ENCODE measurements at places on chromosomes 6 and 20.

GRCh38 chr6:154140743-154141142 is 101.7 kb downstream of the OPRM1 start:
- no peak for DNase-seq

DNA sequence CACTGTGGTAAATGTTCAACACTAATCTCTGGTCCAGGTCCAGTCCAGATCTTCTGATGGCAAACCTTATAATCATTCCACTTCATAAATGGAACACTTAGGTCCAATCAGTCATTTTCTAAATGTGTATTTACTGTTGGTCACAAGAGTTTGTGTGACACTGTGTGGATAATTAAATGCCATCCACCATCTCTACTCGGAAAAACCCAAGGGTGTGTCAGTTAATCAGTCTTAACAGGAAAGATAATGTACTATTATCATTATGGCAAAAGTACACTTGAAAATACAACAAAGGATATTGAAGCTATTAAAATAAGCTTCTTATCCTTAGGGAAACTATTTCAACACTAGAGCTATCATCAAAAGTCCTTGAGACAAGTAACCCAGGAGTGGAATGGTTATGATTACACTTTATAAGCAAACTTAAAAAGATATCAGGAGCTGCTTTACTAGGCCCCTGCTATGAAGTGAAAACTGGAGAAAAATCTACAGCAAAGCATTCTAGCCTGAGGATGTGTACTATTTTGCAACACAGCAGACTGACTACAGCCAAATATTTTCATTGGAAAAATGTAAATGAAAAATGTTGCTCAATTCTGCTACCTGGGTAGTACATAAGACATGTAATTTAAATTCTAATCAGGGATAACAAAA is 227.9 kb downstream of the LAMA2 start:
- no peak for DNase-seq

- DNase-seq = peak; percentile 92
These were observed 448 bp upstream of the DDAH2 start for GRCh38 chr6:31729515-31729978.

DNA sequence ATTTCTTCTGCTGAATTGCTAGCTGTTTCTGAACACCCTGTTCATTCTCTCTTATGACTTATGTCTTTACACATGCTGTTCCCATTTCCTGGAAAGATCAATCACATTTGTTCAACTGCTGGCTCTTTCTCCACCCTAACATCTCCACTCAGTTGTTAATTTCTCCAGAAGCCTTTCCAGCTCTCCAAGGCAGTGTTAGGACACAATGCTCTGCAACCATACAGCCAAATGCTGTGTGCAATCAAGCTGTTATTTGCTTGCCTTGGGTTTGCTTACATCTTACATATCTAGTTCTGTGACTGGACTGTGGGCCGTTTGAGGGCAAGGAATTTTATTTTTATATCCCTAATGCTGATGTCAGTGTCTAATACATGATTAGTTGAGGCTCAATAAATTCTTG is 24.2 kb upstream of the CITED2 start:
- no peak for DNase-seq

- no peak for DNase-seq
These were observed 165.8 kb upstream of the SIM1 start for GRCh38 chr6:100630536-100630935.

DNA sequence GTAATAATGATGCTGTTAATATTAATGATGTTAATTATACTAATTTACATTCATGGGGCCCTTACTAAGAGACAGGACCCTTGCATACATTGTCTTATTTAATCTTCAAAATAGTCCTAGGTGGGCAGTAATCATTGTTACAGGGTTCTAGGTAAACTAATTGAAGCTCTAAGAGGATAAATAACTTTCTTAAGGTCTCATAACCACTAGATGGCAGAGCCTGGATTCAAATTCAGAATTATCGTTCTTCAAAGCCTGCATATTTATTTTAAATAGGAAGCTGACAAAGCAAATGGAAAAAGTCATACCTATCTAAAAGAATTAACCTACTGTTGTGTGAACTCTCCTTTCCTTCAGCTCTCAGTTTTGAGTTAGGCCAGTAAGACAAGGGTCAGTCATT is 23.5 kb downstream of the PTCHD4 start:
- DNase-seq = no peak

GRCh38 chr20:43946659-43947315 is 32.1 kb downstream of the TOX2 start:
- DNase-seq = no peak

DNA sequence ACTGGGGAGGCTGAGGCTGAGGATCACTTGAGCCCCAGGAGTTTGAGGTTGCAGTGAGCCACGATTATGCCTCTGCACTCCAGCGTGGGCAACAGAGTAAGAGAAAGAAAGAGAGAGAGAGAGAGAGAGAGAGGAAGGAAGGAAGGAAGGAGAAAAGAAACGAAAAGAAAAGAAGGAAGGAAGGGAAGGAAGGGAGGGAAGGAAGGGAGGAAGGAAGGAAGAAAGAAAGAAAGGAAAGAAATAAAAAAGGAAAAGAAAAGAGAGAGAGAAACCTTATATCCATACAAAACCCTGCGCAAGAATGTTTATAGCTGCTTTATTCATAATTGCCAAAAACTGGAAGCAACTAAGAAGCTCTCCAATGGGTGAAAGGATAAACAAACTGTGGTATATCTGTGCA is 8.1 kb upstream of the HSPA12B start:
- no peak for DNase-seq

- no peak for DNase-seq
These were observed 587.0 kb upstream of the FLRT3 start for GRCh38 chr20:14924433-14924832.

- no peak for DNase-seq
These were observed 109.1 kb downstream of the LY86 start for GRCh38 chr6:6697620-6698019.

DNA sequence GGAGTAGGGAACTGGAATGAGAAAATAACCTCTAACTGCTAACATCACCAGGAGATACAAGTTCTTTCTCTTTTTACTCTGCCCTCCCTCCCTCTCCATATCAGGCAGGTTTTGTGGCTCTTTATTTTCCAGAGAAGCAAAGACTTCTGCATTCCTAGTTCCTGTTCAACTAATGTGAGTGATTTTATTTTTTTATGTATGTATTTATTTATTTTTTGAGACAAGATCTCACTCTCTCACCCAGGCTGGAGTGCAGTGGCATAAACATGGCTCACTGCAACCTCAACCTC is 6.0 kb upstream of the IER3 start:
- no peak for DNase-seq

DNA sequence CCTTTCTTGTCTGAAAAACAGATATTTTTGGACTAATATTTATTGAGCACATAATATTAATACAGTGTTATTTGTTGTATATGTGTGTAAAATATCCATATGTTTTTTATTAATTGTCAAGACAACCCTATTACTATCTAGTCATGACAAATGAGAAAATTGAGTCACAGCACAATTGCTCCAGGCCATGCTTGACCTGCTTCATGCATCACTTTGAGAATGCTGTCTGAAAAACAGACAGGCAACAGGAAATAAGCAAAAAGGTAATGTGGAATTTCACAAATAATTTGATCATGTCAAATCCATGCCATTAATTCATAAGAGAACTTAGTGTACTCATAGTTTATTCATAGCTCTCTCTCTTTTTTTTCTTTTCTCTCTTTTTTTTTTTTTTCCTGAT is 246.5 kb downstream of the RIMS1 start:
- no peak for DNase-seq

DNA sequence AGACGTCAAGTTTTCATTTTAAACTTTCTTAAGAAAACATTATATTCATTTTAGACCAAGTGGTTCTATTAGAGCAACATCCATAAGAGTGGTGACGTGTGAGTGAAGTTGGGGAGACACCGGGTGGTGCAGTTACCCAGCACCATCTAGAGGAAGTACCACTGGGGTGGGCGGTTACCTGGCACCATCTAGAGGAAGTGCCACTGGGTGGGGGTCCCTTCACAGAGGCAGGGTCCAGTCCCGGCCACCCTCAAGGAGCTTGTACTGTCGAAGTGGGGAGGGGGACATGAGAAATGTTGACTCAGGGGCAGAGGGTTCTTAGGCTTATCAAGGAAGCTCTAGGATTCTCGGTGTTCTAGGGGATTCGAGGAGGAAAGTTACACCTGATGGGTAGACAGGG is 26.2 kb downstream of the PHACTR3 start:
- DNase-seq = no peak

- DNase-seq = no peak
These were observed 92.7 kb upstream of the JARID2 start for GRCh38 chr6:15153191-15153590.

DNA sequence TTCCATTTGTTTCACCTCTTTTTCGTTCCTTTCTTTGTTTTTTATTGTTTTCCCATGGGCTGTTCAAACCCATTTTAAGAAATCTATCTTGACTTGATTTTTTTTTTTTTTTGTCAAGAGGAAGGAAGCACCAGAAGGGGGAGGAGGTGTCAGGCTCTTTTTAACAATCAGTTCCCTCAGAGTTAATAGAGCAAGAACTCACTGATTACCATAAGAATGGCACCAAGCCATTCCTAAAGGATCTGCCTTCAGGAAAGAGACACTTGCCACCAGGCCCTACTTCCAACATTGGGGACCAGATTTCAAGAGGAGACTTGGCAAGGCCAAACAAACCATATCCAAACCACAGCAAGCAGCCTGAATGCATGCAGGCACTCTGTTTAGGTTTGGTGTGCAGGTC is 168.0 kb downstream of the OTOR start:
- no peak for DNase-seq

- DNase-seq = no peak
These were observed 188.0 kb upstream of the RAB32 start for GRCh38 chr6:146355521-146356100.

Measured in right lung (tissue), 10 donors.